ENCODE measurements at places on chromosomes 16 and 17.

- DNase-seq: no peak
Measured at GRCh38 chr16:75083813-75084212, 32.8 kb downstream of the LDHD start.

GRCh38 chr16:19753815-19754643 lies 36.0 kb downstream of the IQCK start:
- DNase-seq: no peak

DNA sequence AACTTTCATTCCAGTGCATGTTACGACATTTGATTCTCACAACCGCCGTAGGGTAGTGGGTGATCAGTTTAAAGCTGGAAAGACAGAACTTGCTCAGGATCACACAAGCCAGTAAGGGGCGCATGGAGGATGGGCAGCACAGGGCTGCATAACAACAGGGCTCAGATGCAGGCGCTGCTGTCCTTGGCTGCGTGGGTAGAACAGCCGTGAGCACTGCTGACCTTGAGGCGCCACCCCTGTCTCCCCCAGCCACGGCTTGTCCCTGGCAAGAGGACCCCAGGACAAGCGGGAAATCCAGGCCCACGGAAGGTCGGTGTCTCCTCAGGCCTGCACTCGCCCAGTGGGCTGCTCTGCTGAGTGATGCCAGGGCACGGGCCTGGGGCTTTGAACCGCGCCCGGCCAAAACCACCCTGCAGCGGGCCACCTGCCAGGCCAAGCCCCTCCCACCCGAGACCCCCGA lies 84.7 kb downstream of the LMF1 start:
- no peak for DNase-seq

DNA sequence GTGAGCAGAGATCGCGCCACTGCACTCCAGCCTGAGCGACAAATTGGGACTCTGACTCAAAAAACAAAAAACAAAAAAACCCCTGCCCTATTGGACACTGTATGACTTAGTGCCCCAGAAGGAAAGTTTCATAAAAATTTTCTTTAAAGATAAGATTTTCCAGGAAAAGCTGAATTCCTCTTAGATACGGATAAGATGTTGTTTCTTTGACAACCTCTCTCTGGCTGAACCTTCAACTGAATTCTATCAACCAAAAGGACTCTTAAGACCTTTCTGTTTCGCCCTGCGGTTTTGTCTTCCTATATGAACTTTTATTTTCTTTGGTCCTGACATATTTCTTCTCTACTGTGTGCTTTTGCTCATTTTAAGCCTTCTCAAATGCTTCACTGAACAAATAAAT lies 35.8 kb downstream of the CPPED1 start:
- DNase-seq: no peak

- no peak for DNase-seq
Measured at GRCh38 chr17:2828397-2829038, 32.3 kb downstream of the RAP1GAP2 start.

- DNase-seq: no peak
Measured at GRCh38 chr17:82893779-82894178, 54.0 kb upstream of the ZNF750 start.

DNA sequence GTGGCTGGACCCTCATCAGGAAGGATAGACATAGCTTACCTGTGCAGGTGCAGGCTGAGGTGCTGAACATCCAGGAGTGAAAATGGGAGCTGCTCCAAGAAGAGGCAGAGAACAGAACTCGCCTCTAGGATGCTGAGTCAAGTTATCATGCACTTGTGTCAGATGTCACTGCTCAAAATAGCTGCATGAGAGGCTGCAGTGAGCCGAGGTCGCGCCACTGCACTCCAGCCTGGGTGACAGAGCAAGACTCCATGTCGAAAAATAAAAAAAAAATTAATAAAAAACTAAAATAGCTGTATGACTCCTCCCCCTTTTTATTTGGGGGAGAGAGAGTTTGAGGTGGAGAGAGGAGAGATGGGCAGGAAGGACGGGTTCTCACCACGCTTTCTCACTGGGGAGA lies 148.8 kb downstream of the FOXL1 start:
- DNase-seq: no peak

- no peak for DNase-seq
Measured at GRCh38 chr17:14775731-14776492, 475.0 kb downstream of the HS3ST3B1 start.

GRCh38 chr17:4475463-4475862 lies 23.2 kb upstream of the SPNS2 start:
- no peak for DNase-seq

DNA sequence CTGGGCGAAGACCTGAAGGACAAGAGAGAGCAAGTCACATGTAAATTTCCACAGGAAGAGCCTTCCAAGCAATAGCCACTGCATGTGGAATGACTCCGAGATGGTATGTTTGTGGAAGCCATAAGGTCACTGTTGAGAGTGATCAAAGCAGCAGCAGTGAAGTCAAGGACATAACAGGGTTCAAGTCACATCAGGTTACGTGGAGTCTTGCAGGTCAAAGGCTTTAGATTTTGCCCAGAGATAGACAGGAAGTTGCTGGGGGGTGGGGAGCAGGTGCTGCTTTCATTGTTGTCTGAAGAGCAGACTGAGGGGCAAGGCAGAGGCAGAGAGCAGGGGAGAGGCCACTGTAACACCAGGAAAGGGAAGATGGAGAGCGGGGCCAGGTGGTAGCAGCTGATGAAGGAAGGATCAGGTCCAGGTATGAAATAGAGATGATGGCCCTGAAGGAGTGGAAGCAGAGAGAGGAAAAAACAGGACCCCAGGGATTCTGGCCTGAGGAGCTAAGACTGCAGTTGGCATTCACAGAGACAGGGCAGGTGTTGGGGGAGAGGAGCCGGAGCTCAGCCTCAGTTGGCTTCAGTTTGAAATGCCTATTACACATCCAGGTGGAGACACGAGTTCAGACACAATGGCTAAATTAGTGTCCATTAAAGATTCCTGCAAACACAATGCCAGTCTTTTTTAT lies 129.3 kb upstream of the AXIN2 start:
- DNase-seq: no peak
